ENCODE measurements at places on chromosomes 16 and 17.

DNA sequence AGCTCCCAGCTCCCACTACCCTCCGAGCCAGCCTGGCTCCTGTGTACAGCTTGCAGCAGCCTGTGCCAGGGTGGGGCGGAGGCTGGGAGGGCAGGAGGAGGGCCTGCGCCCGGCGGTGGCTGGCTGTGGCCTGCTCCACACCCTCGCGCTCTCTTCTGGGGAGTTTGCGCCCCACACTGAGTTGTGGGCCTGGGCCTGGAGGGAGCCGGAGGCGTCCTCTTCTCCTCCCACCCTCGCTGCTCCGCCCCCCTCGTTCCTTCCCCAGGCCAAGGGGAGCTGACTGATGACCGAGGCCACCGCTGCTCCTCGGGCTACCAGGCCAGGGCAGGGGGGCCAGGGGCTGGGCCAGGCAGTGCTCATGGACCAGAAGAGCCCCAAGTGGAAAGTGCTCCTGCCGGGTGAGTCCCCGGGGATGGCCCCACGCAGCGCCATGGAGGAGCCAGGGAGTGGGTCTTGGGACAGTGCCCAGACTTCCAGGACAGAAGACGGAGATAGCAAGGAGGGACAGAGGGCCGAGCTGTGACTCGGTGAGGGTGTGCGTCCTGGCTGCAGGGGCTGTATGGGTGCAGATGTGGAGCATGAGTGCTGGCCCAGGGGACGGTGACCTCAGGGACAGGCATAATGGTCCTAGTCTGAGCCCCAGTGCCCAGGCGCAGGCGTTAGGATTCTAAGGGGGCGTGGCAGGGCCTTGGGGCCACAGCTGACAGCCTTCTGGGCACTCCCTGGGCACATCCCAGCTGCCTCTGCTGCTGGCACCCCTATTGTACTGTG lies 242.1 kb upstream of the GSE1 start:
- no peak for DNase-seq

DNA sequence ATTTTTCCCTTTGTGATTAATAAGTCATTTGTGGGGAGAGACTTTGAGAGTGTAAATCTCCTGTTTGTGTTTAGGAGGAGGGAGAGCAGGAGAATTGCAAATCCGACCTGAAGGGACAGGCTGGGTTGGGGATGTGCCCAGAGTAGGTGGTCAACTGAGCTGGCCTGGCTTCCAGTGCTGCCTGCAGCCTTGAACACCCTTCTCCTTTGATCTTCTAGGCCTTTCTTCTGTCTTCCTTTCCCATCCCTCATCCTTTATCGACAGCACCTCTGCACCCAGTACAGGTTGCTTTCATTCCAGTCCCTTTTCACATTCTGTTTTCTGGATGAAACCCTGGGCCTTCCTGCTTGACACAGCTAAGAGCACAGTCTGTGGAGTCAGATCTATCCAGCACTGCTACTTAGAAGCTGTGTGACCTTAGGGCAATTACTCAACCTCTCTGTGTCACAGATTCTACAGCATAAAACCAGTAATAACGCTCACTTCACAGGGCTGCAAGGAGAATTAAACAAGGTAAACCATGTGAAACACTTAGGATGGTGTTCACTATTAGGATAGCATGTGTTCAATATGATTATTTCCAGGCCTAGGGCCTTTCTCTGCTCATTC lies 1.0 kb upstream of the CSNK2A2 start:
- DNase-seq: no peak

DNA sequence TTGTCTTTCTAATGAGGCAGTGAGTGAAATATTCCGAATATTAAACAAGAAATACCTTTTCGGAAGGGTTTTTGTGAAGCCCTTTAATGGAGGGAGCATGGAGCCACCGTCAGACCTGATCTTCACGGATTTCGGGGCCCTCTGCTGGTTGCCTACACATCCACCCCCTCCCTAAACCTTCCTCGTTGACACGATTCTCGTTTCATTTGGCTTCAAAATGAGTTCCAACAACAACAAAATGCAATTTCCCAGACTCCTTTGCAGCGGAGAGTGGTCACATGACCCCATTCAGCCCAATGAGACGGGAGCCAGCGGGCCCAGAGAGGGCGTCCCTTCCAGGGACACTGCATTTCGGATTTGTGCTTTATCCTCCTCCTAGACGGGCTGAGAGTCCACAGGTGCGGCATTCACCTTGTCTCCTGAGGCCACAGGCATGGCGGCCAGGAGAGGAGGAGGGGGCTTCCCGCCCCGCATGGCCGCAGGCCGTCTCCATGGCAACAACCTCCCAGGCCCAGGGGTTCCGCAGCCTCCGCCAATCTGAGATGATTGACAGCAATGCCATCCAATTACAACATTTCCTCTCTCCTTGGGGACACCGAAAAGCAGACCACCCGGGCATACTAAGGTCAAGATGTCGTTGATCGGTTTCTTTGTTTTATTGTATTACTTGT lies 259.8 kb downstream of the C16orf95 start:
- DNase-seq: no peak

- DNase-seq: no peak
These were observed 23.0 kb upstream of the C16orf95 start for GRCh38 chr16:87340198-87340597.

GRCh38 chr16:67040906-67041305 lies 12.0 kb downstream of the CBFB start:
- no peak for DNase-seq

- DNase-seq: no peak
These were observed 362.0 kb downstream of the SEC14L1 start for GRCh38 chr17:77502626-77503292.

GRCh38 chr16:29926711-29927052 lies 656 bp upstream of the KCTD13 start:
- no peak for DNase-seq

DNA sequence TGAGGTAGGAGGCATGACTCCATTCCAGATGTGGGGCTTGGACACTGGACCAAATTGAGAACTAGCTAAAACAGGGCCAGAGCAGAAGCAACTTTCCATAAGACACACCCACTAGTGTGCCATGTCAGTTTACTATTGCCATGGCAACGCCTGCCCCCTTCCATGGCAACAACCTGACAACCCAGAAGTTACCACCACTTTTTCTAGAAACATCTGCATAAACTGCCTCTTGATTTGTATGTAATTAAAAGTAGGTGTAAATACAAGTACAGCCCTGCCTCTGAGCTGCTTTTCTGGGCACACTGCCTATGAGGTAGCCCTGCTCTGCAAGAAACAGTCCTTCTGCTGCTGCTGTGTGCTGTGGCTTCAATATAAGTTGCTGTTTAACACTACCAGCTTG lies 19.5 kb upstream of the SCNN1B start:
- no peak for DNase-seq

- DNase-seq: no peak
These were observed 58.9 kb upstream of the CIBAR2 start for GRCh38 chr16:85171004-85171758.

Measured in stimulated activated CD4-positive, alpha-beta T cell treated with anti-CD3 and anti-CD28 coated beads, Interleukin-4, amount 100 ng/mL, for 4 hours (primary cell).